ENCODE measurements at places on chromosomes 7 and 10.

DNA sequence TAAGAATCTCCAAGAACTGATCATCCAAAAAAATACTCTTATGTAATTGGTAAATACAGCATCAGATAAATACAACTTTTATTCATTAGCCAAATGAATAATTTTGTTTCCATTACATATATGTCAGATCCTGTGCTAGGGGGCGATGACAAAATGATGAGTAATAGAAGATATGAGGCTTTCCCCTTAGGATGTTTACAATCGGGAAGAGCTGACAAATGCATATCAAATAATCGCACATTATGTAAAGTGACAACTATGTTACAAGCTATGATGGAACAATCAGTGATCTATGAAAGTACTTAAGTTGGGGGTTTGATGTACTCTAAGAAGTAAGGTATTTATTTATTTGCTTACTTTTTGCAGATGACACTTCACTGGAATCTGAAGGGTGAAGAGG, 465.6 kb upstream of the VSTM2A start:
- DNase-seq = no peak

DNA sequence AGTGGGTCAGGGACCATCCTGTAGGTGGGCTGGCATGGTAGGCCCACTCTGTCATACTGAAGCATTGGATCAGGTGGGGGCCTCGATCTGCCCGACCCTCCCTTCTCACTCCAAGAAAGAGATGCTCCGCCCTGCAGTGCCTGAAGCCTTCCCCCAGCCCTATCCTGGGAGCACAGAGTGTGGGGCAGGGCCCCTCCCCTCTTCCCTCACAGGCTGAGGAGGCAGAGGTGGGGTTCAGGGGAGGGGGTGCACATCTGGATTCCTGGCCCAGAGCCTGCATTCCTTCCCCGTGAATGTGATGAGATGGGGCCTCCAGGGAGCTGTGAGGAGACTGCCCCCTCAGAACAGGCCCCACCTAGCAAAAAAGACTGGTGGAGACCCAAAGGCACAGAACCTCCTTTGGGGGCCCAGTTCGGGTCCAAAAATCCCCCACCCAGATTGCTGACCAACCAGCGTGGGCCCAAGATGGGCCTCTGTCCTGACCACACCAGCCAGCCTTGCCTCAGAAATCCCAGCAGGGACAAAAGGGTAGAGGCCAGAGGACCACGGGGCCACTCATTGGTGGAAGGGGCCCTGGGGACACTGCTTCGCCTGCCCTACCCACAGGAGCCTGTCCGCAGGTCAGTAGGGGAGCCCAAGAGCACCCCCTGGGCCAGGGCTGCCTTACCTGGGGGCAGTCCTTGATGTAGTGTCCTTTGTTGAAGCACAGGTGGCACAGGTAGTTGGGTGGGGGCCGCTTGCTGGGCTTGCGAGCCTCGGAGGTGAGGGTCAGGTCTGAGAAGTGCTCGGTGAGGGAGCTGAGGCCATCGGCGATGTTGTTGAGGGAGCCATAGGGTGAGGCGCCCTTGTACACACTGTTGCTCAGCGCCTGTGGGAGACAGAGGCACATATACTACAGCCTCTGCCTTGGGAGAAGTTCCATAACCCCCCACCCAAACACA, 13.3 kb downstream of the ZCCHC24 start:
- no peak for DNase-seq

GRCh38 chr7:55438085-55438756, 73.1 kb downstream of the LANCL2 start:
- DNase-seq = no peak

GRCh38 chr7:156618078-156618779, 22.3 kb upstream of the RNF32 start:
- no peak for DNase-seq

DNA sequence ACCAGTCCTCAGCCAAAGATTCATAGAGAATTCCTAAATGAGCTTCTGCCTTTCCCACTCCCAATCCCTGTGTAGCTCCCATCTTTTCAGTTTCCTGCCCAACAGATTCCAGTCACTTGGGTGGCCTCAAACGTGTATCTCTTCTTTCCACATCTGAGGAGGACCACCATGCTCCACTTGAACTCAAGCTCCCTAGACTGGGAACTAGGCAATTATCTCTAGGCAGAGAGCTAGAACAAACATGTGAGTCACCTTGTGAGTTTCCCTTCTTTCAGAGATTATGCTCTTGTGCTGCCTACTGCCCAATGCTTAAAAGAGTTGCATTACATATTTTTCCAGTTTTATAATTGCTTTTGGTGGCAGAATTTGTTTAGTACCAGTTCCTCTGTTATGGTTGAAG, 178.0 kb downstream of the MDFIC start:
- DNase-seq = peak; percentile 89

DNA sequence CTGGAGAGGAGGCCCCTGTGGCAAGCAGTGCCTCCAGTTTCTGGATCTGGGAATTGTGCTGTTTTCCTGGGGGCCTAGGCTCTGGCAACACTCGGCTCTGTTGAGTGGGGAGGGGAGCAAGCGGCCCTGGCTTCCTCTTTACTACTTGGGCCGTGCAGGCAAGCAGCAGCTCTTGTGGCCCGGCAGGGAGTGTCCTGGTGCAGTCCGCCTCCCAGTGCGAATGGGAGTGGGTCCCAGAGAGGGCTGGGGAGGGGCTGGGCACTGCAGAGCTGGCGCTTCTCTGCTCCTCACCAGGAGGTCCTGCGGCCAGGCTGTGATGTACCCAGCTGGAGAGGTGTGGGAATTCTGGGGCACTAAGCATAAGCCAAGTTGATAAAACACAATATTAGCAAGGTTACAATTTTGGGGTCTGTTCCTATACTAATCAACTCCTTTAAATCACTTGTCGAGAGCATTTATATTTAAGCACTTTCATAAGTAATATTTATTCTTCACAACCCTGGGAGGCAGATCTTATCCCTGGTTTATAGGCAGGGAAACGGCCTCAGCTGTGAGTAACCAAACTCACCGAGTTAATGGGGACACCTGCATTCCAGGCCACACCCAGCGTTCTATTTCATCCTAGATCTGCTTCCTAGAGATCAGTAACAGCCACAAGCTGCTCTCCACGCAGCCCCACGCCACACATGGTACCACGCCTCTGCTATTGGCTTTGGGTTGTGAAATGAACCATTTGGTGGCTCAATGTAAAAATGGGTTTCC, 183.4 kb upstream of the PLXNA4 start:
- DNase-seq = no peak

GRCh38 chr7:84042110-84042539, 152.5 kb downstream of the SEMA3A start:
- peak; percentile 69 for DNase-seq

- peak; percentile 86 for DNase-seq
Measured at GRCh38 chr7:44867073-44867995, 18.0 kb downstream of the PURB start.

DNA sequence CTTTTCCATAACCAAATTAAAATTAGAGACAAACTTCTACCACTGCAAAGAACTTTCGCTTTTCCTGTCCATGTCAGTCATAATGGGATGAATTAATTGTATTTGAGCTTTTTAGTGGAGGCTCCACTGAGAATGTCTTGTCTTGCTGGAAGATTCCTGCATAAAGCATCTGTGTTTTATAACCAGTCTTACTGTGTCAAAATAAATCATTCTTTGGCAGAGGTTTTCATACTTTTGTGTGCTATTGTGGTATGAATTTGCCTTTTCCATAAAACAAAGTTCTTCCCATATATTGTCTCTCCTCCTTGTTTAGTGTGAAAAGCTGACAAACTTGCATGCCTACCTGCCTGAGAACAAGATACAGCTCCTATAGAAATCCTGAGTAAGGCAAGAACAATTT, 124.8 kb upstream of the CCDC6 start:
- DNase-seq = no peak

- DNase-seq = no peak
Measured at GRCh38 chr7:45872116-45873034, 507 bp downstream of the CCDC201 start.

- no peak for DNase-seq
Measured at GRCh38 chr7:107779647-107780099, 23.4 kb downstream of the SLC26A3 start.

GRCh38 chr7:151815419-151815818, 61.5 kb downstream of the PRKAG2 start:
- DNase-seq = no peak

DNA sequence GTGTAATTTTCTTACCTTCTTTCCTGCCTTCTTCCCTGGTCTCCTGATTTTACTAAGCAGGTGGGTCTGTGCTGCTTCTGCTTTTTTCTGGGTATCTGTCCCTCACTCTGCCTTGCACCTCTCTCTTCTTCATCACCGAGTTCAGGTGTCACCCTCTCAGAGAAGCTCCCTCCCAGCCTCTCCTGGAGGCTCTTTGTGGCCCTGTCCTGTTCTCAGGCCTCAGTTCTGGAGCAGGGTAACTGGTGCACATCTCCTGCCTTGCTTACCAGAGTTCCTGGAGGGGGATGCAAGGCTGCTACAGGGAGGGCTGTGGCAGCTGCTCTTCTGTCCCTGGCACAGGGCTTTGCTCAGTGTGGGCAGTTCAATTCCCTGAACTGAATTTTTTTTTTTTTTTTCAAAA, 66.1 kb downstream of the RBM33 start:
- peak; percentile 25 for DNase-seq

DNA sequence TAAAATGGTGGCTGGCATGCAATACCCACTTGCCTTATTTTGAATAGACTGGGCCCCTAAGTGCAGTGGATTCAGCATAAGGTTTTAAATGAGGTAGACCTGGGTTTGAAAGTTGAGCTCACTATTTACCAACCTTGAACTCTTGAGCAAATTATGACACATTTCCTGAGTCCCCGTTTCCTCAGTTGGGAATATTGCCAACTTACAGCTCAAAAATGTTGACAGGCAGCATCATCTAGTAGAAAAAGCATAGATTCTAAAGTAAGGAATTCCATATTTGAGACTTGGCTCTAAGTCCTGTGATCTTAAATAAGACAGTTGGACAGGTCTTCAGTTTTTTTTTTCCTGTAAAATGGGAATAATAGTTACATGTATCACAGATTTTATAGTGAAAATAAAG, 305.5 kb downstream of the ACTR3B start:
- DNase-seq = no peak

DNA sequence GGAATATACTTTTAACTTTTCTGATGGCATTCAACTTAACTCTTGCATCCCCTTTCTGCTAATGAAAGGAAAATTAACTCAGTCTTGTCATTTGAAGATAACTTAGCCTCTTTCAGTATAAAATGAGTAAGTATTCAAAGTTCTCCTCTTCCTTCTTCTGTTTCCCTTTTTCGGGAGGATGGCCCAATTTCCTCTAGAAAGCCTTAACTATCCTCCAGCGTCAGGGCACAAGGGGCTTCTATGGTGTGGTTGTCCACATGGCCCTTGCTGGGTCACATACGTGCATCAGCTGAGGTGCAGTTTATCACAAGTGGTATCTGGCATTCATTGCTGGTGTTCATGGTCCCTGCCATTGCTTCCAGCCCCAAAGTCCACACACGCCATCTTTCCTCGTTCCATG, 17.8 kb upstream of the GSAP start:
- DNase-seq = no peak

DNA sequence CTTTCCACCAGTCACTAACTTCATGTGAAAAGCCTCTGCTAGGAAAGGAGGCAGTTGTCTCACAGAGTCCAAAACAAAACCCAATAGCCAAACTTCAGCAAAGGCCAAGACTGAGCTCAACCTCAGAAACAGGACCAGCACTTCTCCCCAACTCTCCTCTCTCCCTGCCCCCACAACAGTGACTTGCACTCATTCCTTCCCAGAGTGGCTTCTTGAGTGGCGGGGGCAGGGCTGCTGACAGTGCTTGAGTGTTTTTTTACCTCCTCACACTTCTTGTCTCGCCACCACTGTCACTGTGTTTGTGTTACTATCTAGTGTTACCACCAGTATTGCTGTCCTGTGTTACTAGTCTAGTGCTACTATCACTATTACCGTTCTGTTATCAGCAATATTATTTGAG, 206.8 kb downstream of the KLF6 start:
- no peak for DNase-seq

GRCh38 chr10:88886557-88886956, 6.5 kb downstream of the STAMBPL1 start:
- DNase-seq = no peak

DNA sequence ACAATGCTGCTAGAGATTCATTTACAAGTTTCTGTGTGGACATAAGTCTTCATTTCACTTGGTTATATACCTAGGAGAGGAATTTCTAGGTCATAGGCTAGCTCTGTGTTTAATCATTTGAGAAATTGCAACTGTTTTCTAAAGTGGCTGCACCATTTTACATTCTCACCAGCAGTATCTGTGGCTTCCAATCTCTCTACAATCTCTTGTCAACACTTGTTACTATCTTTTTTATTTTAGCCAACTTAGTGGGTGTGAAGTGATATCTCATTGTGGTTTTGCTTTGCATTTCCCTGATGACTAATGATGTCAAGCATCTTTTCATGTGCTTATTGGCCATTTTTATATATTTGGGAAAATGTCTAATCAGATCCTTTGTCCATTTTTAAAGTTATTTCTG, 53.0 kb upstream of the DRGX start:
- DNase-seq = no peak

DNA sequence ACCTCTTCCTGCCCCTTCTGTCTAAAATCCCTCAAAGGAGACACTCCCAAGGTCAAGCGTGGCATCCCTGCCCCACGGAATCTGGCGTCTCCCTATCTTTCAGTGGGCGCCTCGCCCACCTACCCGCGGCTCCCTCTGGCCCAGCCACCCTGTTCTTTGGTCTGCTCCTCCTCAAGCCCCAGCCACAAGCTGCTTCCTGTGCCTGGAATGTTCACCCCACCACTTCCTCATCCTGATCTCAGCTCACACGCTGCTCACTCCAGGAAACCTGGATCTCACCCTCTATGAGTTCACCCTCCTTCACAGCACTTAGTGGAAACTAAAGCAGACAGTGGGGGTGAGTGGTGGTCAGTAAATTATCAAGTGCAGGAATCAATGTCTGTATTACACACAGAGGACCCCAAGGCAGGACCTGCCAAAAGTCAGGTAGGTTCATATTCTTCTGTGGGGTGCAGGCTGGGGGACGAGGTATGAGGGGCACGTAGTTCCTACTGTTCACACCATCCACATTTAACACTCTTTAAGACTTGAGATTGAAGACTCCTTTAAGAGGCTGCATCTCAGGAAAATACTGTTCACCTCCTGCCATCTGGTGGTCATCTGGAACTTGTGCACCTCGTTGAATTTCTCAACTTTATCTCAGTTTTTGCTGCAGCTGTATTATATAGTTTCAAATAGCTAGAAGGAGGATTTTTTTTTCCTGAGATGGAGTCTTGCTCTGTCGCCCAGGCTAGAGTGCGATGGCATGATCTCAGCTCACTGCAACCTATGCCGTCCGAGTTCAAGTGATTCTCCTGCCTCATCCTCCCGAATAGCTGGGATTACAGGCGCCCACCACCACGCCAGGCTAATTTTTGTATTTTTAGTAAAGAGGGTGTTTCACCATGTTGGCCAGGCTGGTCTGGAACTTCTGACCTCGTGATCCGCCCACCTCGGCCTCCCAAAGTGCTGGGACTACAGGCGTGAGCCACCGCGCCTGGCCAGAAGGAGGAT, 166.6 kb downstream of the ARHGAP21 start:
- peak; percentile 87 for DNase-seq

GRCh38 chr7:101819183-101819582, 1.8 kb downstream of the CUX1 start:
- no peak for DNase-seq
